ENCODE measurements at places on chromosomes 13 and 19. TPM values are rescaled to one million over a fixed set of nuclear protein-coding genes. Genes with fewer than 3 reads are reported as not detected.

Gene VSTM1
- total RNA-seq, result not detected

Gene ZNF534
- total RNA-seq, result not detected

DNA sequence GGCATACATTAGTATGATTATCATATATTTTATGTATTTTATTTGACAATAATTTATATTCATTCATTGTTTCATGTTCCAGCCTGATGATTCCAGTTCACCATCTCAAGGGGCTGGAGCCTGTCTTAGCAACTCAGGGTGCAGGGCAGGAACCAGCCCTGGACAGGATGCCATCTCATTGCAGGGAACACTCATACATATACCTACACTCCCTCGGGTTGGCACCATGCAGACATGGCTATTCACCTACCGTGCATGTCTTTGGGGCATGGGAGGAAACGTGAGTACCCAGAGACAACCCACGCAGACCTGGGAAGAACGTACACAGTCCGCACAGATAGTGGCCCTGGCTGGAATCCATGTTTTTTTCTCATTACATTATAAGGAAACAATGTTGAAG is 151.0 kb upstream of the ZNF536 start:
- no peak overlapping the region for H3K4me3 ChIP-seq
- no peaks in the 10 kb centered on the region for H3K36me3 ChIP-seq
- H3K27me3 ChIP-seq, result no peaks in the 10 kb centered on the region
- H3K27ac ChIP-seq, result no peak overlapping the region
- peaks cover 3% of the 10 kb centered on the region for H3K4me1 ChIP-seq

GRCh38 chr19:49626226-49626625 is 13.7 kb downstream of the RRAS start:
- H3K27me3 ChIP-seq, result no peaks in the 10 kb centered on the region
- H3K4me1 ChIP-seq, result no peaks in the 10 kb centered on the region
- DNase-seq, result no peak
- no peak overlapping the region for H3K27ac ChIP-seq
- H3K36me3 ChIP-seq, result no peaks in the 10 kb centered on the region

DNA sequence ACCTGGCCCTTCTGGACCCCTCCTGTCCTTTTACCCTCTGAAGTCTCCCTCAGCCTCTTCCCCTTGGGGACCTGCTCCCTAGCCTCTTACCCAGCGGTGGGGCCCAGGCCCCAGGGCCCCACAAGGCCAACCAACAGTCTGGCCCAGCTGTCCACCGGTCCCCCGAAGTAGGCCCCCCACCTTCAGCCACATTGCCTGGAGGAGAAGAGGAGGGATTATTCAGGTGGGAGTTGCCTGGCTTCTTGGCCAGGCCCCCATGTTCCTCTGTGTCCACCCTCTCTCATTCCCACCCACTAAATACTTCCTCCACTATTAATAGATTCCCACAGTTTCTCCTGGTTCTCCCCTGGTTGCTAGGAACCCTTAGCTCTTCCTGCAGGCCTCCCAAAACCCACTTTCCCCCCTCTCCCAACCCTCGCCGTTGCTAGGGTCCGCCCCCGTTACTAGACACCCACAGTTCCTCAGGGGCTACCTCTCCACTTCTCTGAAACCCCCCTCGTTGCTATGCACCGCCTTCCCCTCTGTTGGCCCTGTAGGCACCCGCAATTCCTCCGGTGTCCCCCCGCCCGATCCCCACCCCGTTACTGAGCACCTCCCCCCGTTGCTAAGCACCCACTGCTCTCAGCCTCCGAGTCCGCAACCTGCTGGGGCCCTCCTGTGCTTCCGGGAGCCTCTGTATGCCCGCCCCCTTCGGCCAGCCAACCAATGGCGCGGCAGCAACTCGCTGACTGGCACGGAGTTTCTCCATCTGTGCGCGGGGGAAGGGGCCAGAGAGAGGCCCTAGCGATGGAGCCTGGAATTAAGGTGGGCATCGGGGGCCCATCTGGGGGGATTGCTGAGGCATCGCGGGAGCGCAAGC is 2.0 kb downstream of the COQ8B start:
- no peaks in the 10 kb centered on the region for H3K27me3 ChIP-seq
- peak overlapping the region; percentile 92 for H3K4me3 ChIP-seq
- H3K36me3 ChIP-seq, result peaks cover 27% of the 10 kb centered on the region
- peak; percentile 94 for DNase-seq
- H3K4me1 ChIP-seq, result no peaks in the 10 kb centered on the region
